ENCODE measurements at places on chromosomes 3 and 15.
A peak's percentile ranks its signal among the peaks of the same experiment; 100 is the strongest.

DNA sequence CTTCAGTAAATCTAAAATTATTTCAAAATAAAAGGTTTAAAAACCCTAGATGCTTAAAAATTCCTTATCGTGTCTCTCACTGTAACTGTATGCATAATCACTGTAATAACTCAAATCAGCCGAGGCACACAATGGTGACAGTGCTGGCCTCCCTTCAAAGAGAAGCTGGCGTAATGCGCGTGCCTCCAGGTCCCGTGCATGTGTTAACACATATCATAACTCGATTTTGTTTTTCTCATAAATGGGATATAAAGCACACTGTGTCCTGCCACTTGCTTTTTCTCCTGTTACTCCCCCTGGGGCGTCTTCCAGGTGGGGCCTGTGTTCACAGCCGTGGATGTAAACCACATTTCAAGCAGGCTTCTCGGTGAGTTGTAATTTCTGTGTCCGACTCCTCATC, 56.0 kb downstream of the TPRA1 start:
- DNase-seq = no peak

DNA sequence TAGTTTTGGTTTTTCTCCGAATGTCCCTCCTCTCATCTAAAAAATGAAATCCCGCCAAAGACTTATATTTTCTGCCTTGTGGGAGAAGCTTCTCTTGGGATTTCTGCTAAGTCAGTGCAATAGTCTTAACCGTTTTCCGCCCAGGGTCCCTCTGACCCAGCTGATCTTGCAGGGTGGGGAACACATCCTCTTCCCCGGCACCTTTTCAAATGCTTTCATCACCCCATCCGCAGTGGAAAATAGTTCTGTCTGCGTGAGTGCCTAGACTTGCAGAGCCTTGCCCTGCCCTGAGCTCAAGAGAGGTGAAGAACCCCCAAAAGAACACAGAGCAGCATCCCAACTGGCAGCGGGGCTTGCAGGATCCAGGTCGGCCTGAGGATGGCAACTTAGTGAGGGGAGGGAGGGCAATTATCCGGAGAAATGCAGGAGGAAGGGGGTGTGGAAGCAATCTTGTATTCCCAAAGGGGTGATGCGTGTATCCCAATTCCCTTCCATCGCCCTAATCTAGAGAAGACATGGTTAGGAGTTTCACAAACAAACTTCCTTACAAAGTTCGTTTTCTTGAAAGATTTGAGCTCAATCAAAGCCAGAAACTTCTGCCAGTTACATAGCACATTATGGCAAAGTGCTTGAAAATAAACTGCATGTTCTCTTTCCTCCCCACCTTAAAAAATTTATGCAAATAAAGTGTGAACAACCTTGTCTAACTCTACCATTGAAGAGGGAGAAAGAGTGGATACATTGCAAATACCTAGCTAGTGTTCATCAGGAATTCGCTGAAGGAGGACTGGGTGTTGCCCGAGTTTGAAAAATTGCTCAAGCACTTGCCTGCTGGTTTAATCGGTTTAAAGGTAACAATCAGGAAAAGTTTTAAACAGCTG, 79.9 kb downstream of the NR2F2 start:
- DNase-seq = no peak

DNA sequence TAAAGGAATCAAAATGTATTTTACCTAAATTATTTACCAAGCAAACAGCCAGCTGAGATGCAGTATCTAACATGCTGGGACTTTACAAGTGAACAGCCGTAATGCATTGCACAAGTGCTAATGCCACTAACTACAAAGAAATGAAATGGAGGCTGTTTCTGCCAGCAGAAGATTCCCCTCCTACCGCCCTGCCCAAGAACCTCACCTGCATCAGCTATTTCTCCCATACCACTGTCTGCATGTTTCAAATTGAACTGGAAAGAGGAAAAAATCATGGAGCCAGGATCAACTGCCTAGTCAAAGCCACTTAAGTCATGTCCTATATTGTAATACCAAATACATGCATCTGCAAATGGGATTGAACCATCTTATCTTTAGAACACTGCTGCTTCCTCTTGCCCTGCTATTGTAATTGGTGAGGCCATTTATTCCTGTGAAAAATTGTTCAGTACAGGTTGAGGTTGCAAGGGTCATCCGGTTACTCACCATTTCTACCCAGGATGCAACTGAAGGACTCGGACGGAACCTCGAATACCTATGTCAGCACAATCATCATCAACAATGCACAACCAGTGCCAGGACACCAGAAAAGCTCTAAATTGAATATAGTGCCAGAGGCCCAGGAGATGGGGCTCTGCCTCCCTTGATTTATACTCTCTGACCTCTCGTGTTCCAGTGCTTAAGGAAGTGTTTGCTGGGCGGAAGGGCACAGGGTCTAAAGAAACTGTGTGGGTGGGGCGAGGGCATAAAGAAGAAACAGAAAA, 27.5 kb downstream of the ANXA2 start:
- no peak for DNase-seq

GRCh38 chr3:115072265-115073021, 74.6 kb downstream of the ZBTB20 start:
- DNase-seq = no peak

DNA sequence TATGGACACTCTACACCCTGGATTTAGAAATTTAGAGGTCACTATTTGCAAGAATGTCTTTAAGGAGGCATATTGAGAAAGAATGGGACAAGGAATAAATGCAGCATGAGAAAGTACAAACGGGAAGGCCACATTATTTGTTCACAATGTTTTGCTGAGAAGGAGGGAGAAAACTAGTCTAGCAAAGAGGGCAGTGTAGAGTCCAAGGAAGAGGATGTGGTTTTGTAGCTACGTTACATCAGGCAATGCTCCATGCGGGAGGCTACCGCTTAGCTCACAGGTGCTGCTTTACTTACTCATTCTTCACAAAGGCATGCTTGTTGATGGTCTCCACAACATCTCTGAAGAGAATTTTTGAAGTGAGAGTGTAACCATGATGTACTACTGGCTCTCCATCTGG, 191.1 kb downstream of the PLCH1 start:
- DNase-seq = no peak

DNA sequence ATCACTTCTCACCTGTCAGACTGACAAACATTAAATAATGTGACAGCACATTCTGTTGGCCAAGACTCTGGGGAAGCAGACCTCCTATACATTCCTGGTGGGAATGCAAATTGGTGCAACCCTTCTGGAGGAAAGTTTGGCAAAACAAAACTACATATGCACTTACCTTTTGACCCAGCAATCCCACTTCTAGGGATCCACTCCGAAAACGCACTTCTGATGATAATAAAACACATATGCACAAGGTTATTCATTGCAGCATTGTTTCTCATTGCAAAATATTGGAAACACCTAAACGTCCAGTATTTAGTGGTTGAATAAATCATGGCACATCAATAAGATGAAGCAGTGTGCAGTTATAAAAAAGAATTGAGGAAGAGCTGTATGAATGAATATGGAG, 145.5 kb upstream of the ABHD17C start:
- no peak for DNase-seq

GRCh38 chr15:40043927-40044716, 5.1 kb upstream of the SRP14 start:
- no peak for DNase-seq

- no peak for DNase-seq
These were observed 331.5 kb downstream of the ARPP21 start for GRCh38 chr3:35970793-35971192.

DNA sequence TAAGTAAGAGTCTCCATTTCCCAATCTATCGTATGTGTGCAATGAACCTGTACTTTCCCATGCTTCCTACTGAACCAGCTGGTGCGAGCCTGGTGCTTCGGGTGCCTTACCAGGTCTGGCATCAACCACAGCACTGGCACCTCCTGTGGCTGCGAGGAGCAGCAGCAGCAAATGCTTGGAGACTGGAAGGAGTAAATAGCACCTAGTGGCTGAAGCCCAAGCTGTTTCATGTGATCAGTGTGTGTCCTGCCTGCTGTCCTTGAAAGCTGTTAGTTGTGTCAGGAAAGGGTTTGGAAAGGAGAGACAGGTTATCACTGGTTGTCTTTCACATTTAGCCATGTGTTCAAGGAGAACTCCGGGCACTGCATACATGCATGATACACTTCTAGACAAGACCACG, 31.8 kb downstream of the PCOLCE2 start:
- peak; percentile 54 for DNase-seq

DNA sequence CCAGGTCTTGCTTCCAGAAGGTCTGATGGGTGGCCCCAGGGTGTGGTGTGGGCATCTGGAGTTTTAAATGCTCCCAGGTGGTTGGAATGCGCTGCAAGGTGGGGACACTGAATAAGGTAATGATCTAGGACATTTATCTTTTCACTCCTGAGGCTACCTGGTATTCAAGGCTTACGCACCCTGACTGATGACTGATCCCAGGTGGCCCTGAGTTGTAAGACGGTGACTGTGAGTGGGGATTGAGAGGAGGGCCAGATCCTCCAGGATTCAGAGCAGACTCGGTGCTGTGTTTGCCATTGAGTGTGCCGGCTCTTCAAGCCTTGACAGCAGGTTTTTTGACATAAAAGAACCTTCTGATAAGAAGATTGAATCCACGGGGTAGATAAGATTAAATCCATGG, 40.3 kb downstream of the SLC6A20 start:
- DNase-seq = no peak

GRCh38 chr3:31968927-31969418, 12.1 kb downstream of the OSBPL10 start:
- no peak for DNase-seq

DNA sequence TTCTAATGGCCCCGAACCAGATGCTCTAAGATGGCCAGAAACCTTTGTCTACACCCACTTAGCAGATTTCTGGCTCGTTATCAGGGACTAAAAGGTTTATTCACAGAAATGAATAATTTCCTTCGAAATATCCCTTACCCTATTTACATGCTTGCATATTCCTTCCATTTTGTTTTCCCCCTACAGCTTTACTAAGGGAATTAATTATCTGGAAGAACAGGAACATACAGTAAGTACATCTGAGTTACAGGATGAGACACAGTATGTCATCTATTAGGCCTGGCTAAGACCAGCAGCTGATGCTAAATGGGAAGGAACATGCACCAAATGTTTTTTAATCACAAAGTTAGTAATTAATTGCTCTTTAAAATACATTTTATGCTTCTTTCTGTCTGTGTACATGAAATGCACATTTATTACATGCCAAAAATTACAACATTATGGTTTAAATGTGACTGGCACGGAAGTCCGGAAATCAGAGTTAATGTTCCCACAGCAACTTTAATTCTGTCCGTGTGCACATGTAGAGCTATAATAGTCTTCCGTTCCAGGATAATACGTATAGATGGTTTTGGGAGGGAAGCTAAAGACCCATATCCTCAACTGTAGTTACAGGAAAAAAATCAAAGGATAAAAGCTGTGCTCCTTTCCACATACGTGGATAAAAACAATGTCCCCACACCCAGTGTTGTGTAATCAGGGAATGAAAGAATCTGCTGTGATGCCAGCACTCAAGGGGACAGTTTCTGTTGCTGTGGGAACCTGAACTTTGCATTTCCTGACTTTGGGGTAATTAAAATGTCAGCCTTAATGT, 82.0 kb downstream of the TIGIT start:
- no peak for DNase-seq

- DNase-seq = no peak
These were observed 40.4 kb upstream of the CLSTN2 start for GRCh38 chr3:139894643-139894989.

- DNase-seq = no peak
These were observed 16.0 kb downstream of the DZIP3 start for GRCh38 chr3:108605491-108605890.

DNA sequence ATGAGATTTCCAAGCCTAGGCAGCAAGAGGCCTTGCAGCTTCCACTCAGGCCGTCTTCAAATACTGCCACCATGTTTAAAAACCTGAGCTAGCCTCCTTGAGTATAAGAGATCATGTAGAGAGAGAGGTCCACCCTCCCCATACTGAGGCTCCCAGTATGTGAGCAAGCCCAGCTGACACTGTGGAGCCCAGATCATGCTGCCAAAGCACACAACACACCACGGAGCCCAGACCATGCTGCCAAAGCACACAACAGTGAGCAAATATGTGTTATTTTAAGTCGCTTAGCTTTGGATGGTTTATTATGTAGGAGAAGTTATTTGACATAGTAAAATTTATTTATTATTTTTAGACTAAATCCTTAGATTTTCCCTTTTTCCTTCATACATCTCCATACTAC, 333.7 kb downstream of the CTNNB1 start:
- no peak for DNase-seq

- DNase-seq = no peak
These were observed 42.6 kb downstream of the MGLL start for GRCh38 chr3:127779747-127780146.

GRCh38 chr3:22117751-22118346, 366.8 kb upstream of the ZNF385D start:
- DNase-seq = no peak

- no peak for DNase-seq
These were observed 891.9 kb upstream of the CADM2 start for GRCh38 chr3:84066915-84067314.

GRCh38 chr3:120461416-120461815, 10.6 kb upstream of the FSTL1 start:
- no peak for DNase-seq

DNA sequence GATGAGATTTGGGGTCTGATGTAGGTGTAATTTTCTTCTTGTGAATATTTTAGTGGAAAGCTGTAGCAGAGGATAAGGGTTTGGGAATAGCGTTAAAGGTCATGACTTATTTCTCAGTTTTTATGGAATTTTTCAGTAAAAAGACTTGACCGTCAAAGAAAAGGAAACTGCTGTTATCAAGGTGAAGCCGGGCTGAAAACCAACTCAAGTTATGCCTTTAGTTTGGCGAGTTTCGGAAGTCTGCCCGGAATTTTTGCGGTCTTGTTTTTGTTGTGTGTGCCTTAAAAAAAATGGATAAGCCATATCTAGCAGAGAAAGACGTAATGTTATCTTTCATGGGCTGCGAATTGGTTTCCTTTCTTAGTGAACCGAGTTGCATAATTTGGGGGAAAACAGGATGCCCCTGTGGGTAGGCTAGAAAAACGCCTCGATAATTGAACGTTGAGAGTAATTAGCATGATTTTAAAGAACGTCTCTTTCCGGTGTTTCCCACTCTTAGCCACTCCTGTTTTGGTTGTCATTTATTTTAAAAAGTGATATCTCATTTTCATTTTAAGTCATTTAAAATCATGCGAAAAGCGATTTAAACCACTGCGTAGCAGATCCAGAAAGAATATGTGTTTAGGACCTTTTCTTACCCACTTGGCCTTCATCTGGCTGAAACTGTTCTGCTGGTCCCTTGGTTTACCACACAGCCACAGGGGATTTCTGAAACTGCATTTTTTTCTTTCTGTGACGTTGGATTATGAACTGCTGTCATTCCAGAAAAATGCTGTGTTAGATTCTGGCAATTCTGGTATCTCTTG, 1.1 kb downstream of the NFKBIZ start:
- DNase-seq = no peak

GRCh38 chr15:41561777-41562145, 2.7 kb downstream of the TYRO3 start:
- peak; percentile 61 for DNase-seq

DNA sequence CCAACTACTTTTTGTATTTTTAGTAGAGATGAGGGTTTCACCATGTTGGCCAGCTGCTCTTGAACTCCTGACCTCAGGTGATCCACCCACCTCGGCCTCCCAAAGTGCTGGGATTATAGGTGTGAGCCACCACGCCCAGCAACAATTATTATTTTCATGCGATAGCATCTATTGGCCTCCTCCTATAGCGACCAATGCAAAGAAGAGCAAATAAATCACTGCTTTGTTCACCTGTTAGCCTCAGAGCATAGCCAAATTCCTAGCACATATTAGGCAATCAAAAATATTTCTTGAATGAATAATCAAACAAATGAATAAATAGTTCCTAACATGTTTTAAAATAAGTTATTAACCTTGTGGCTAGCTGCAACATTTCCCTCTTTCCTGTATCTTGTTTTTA, 36.8 kb upstream of the TNFSF10 start:
- no peak for DNase-seq

GRCh38 chr3:12839156-12839946, 2.0 kb downstream of the RPL32 start:
- no peak for DNase-seq
